ENCODE measurements at places on chromosomes 3 and 15.

- DNase-seq = no peak
Measured at GRCh38 chr3:162770551-162770950, 1273.9 kb downstream of the OTOL1 start.

DNA sequence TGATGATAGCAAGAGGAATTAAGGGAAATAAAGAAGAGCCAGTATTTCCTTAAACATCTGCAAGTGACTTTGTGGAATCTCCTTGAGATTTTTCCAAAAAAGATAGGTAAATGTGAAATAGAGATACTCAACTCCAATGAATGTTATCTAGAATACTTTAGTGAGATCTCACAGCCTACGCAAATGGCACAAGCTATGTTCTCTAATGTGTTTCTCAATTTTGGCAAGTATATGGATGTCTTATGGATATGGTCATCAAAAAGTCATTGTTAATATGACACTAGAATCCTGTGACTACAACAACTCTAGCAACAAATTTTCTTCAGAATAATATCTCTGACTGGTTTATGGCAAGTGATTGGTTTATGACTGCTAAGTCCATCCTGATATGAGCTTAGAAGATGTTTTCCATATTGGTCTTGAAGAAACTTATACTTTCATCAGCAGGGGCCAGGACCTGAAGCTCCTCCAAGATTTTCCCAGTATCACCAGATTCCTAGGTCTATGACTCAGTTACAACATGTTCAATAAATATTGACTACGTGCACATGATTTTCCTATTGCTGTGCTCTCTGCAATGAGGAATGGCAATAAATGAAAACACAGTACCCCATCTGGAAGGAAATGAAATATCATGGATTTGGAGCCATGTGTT, 170.9 kb upstream of the THBS1 start:
- DNase-seq = no peak

- no peak for DNase-seq
Measured at GRCh38 chr15:57432141-57432741, 55.9 kb downstream of the CGNL1 start.

GRCh38 chr3:71376503-71376902, 207.0 kb downstream of the FOXP1 start:
- DNase-seq = no peak

- no peak for DNase-seq
Measured at GRCh38 chr15:100671858-100672543, 69.6 kb downstream of the ASB7 start.

- no peak for DNase-seq
Measured at GRCh38 chr15:54528021-54528420, 549.8 kb downstream of the UNC13C start.

GRCh38 chr3:68874551-68875348, 57.6 kb downstream of the TAFA4 start:
- DNase-seq = no peak

DNA sequence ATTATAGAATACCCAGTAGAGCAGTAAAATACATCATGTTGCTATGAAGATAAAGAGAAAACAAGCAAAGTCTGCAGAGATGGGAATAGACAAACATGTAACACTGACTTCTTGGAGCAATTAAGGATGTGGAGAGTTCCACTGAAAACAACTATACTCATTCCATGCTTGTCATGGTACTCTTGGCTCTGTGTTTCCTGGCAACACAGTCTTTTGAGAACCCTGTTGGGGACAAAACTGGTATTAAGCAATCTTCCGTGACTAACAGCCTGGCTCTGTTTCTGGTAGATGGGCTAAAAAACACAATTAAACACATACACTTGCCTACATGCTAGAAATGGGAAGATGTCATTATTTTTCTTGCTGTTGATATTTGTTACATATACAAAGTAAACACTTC, 1212.3 kb upstream of the GBE1 start:
- no peak for DNase-seq

DNA sequence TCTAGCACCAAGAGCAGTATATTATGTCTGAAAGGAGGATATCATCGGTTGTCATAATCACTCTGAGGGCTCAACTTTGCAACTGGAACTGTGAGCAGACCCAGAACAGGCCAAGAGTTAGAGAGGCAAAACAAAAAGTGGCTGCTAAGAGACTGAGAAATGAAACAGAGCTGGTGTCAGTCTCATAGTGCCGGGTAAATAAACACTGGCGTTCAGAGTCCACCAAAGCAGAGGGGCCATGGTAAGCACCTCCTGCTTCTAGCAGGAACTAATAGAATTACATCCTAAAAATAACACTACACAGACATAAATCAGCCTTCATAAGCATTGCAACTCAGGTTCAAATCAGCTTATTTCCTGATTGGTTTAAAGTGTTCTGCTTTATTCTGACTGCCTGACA, 10.3 kb upstream of the IL12A start:
- no peak for DNase-seq

GRCh38 chr15:93859176-93859575, 372.2 kb upstream of the MCTP2 start:
- DNase-seq = no peak

GRCh38 chr15:95127356-95127755, 896.0 kb downstream of the MCTP2 start:
- no peak for DNase-seq

GRCh38 chr3:121736112-121736511, 13.4 kb downstream of the GOLGB1 start:
- DNase-seq = no peak

DNA sequence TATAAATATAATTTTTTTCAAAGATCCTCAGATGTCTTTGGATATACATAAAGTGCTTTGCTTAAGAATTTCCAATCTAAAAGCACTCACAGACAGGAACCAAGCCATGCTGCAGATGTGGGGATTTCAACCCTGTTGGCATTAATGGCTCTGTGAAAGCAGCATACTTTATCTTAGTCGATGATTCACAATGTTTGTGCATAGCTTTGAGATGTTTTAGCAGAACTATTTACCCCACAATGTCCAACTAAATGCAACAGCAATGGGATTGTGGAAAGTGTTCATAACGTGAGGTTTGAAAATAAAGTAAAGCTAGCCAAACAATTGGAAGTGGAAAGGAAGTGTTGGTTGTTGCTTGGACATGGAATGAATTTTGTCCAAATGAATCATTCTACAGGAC, 371.4 kb downstream of the SOX2 start:
- no peak for DNase-seq

DNA sequence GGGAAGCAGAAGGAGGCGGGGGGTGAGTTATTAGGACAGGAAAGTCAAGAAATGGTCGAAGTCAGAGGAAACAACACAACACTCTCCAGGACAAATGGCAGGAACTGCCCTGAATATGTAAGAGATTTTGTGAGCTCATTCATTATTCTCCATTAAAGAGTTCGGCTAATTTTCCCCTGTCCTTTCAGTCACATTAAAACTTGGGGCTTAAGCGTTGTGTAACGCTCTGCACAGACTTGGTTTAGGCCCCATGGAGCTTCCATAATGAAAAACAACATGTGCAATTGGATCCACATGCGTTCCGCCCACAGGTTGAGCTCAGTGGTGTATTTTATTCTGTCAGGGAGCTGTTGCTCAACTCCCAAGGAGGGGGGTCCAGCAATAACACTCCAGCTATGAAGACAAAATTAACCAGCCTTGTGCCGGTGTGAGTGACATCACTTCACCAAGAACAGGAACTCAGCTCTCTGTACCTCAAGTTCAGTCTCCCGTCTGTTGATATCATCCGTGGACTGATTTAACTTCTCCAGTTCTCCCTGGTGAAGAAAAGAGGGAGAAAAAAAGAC, 2.3 kb downstream of the SH3BP5 start:
- DNase-seq = peak; percentile 25

- DNase-seq = peak; percentile 98
Measured at GRCh38 chr3:128617557-128618397, 32.8 kb downstream of the RPN1 start.

- no peak for DNase-seq
Measured at GRCh38 chr3:186997061-186997460, 66.7 kb downstream of the ST6GAL1 start.

GRCh38 chr15:87981969-87982368, 274.6 kb downstream of the NTRK3 start:
- no peak for DNase-seq

- DNase-seq = peak; percentile 57
Measured at GRCh38 chr3:78912259-78912658, 855.5 kb downstream of the ROBO1 start.

GRCh38 chr15:96362755-96363651, 32.5 kb downstream of the NR2F2 start:
- no peak for DNase-seq

- DNase-seq = no peak
Measured at GRCh38 chr15:88012233-88012632, 244.3 kb downstream of the NTRK3 start.
